ENCODE measurements at places on chromosomes 4 and X.

DNA sequence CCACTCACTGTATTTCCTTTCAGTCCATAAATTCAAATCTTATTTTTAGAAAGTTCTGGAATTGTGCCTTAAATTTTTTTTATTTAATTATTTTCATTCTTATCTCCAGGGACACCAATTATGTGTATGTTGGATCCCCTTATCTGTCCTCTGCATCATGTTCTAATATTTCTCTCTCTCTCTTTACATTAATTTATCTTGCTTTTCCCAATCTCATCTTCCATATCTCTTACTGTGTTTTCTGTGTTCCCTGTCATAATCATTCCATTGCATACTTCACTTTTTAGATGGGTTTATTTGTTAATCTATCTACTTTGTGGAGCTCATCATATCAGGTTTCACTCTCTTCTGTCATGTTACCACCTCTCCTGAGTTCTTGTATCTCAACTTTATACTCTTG, 37.4 kb downstream of the PPP2R2C start:
- DNase-seq, result no peak

DNA sequence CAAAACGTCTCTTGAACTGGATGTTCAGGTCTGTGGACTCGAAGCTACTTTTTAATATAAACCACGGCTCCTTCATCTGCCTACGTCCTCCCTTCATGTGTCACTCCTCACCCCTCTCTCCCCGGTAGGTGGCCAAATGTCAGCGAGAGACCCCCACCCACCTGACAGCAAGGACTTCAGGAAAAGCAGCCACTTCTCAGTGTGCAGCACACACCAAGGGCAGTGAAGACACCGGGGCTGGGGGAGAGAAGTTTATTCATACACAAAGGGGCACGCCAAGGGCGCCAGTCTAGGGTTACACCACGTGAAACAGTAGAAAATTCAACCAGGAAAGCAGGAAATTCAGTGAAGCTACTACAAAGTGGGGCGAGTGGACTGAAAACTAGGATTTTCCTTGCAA, 181.2 kb downstream of the AFAP1 start:
- DNase-seq, result no peak

GRCh38 chr4:150139297-150139865, 61.1 kb downstream of the DCLK2 start:
- DNase-seq, result no peak

DNA sequence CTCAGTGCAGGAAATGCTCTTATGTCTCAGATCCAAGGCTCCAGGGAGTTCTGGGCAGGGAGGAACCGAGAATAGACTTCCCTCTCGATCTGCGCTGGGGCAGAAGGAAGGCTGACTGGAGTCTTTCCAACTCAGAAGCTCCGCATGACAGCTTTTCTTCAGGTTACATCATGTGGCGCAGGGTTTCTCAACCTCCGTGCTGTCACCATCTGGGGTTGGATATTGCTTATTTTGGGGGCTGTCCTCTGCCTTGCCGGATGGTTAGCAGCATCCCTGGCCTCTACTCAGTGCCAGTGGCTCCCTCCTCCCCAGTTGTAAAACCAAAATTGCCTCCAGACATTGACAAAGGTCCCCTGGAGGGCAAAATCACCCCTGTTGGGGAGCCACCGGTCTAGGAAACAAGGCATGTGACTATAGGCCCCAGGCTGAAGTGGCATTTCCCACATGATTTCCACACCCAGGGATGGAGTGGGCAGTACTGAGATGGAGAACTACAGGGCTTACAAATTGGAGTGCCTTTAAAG, 21.4 kb downstream of the REELD1 start:
- no peak for DNase-seq

DNA sequence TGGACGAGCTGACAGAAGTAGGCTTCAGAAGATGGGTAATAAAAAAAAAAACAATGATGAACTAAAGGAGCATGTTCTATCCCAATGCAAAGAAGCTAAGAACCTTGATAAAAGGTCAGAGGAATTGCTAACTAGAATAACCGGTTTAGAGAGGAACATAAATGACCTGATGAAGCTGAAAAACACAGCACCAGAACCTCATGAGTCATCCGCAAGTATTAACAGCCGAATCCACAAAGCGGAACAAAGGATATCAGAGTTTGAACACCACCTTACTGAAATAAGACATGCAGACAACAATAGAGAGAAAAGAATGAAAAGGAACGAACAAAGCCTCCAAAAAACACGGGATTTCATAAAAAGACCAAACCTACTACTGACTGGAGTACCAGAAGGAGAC, 10.5 kb downstream of the NELFA start:
- DNase-seq, result no peak

GRCh38 chrX:129636175-129636681, 18.5 kb downstream of the APLN start:
- no peak for DNase-seq

DNA sequence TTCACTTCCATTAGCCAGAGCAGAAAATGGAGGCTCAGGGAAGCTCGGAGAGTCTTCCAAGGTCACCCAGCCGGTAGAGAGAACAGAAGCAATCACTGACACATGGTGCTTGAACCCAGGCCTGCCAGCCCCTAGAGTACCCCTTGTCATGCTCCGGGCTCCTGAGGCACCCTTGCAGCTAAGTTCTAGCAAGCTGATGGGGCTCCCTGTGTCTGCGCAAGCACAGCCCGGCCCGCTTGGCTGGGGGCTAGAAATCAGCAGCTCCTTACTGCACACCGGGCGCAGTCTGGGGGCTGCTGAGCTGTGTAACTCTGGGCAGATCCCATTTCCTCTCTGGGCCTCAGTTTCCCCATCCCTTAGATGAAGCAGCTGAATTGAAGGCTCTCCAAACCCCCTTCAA, 102.1 kb upstream of the PSAPL1 start:
- no peak for DNase-seq

DNA sequence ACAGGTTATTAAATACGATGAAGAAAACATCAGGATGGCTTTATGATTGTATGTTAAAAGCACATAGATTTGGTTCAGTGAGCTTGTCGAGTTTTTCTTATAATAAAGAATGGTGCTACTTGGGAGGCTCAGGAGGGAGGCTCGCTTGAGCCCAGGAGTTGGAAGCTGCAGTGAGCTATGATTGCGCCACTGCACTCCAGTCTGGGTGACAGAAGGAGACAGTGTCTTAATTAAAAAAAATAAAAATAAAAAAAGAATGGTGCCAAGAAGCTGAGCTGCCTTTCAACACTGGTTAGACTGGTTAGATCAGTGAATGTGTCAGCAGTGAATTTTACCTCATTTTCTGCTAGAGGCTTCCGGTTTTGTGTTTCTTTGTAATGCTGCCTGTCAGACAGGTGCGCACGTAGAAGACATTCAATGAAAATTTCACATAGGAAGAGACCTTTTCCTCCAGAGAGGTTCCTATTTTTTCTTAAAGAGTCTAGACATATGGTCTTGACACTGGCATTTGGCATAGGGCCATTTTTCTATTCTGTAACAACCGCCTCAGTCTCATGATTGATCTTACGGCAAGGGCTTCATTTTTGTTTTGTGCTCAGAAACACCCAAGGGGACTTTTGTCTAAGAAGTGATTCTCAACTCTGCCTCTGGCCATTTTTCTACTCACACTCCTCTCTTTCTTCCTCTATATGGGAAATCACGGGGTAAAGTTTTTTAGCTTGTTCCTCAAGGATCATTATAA, 15.0 kb upstream of the ARSF start:
- no peak for DNase-seq

DNA sequence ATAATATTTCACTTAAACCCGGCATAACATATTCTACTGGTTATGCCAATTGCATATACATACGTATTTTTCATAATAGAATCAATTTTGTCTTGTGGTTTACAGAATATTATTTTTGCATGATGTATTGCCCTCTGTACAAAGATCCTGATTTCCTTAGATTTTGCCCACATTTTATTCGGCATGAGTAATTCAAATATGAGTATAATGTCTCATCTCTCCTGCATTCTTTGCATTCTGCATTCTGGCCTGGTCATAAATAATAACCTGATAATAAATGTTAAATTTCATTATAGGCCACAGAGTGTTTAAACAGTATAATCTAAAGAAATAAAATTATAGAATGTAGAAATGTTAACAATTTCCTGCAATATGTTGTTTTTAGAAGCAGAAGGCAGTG, 205.3 kb downstream of the TLL1 start:
- no peak for DNase-seq

DNA sequence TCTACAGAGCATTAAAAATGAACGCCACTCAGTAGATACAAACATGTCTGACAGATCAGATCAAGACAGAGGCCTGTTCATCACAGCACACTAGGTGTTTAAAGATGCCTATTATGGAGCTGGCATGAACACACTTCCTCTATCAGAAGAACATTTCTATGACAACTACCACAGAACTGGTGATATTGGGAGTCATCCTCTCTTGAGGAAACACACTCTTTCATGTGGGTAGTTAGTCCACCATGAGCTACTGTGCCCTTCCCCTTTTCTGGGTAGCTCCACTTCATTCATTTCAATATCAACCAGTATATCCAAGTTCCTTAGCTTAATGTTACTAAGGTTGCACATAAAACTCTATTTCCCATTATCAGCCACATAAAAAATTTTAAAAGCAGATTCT, 46.7 kb downstream of the MAOB start:
- no peak for DNase-seq

DNA sequence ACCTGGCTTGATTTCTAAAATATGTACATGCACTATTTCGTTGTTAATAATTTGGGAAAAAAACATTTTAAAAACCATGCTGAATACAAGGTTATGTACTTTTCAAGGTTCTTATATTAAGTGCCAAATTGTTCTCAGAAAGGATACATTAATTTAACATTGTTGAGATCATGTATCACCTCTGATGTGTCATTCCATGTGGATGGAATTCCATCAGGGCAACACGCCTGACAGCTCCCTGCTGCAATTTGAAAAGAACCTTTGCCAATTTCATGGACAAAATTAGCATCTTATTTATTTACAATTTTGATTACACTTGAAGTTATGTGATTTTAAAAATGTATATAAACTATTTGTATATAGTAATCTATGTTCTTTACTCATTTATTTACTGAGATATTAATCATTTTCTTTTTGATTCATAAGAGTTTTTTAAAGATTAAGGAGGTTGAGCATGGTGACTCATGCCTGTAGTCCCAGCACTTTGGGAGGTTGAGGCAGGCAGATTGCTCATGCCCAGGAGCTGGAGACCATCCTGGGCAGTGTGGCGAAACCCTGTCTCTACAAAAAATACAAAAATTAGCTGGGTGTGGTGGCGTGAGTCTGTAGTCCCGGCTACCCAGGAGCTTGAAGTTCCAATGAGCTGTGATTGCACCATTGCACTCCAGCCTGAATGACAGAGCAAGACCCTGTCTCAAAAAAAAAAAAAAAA, 142.8 kb downstream of the ENPP6 start:
- no peak for DNase-seq

- DNase-seq, result peak; percentile 3
Measured at GRCh38 chrX:73214426-73215094, at the start of gene NAP1L2. TSS of gene NAP1L2 (minus strand) at chrX:73214851. CDS start at chrX:73214492, 359 bp downstream.

- no peak for DNase-seq
Measured at GRCh38 chr4:52915730-52916300, 53.7 kb downstream of the RASL11B start.

DNA sequence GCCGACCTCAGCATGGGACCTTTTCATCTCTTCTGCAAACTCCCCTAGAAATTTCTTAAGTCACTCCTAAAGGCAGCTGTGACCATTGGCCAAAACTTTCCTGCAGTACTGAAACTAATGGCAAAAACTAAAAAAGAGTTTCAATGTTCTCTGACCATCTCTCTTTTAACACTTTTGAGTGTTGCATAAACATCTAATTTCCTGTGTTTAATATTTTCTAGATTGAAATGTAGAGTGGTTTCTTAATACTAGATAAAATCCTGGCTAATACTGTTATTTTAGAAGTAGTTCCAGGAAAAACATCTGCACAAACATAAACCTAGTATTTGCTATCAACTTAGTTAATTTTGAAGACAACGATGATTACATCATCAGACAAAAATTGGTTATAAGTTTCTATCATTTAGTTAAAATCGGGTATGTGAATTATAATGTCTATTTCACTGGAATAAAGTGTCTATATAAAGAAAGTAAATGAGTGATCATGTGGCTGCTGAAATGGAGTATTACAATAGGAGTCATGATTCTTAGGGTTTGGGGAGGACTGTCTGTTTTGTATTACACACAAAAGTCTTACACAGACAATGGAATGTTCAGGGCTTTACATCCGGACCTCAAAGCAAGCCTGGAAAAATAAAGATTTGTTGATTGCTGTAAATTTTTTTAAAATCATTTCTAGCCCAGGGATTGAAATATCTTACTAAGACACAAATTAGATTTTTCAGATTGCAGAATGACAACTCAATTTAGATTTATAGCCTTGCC, 1323.4 kb downstream of the C4orf33 start:
- no peak for DNase-seq

- DNase-seq, result no peak
Measured at GRCh38 chr4:74166135-74166534, 8.2 kb downstream of the MTHFD2L start.

DNA sequence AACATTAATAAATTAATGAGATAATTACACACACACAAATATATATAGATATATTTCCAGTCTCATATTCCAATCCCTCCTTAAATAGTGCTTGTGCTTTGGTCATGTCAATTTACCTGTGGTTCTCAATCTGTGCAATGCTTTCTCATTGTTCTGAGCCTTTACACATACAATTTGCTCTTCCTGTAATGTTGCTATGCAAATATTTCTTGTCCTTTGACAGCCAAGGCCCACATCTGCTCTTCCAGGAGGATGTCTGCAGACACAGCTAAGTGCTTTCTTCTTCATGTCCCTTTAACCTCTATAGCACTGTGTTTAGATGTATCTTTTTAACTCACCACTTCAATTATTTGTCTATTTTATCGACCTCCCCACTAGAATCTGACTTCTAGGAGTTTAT, 67.3 kb upstream of the RAPGEF2 start:
- DNase-seq, result no peak

GRCh38 chr4:155672342-155672741, 5.7 kb downstream of the GUCY1A1 start:
- no peak for DNase-seq

DNA sequence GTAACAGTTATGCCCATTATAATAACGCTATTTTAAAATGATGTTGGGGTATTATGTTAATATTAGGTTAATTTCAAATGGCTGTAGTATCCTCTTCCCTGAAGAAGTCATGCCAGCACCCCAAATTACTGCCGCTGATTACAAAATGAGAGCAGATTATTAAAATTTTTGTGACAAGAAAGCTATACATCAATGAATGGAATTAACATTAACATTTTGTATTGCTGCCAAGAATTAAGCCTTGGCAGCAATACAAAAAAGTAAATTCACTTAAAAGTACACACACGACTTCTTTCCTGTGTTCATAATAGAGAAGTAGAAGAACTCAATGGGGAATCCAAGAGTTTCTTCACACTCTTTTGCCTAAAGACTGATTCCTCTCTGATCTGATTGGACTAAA, 482.8 kb downstream of the STIM2 start:
- no peak for DNase-seq
